Stimulated activated CD4-positive, alpha-beta T cell treated with anti-CD3 and anti-CD28 coated beads, TNF-alpha, amount 100 ng/mL, for 48 hours (primary cell): ENCODE measurements at places on chromosomes 12 and 14.

DNA sequence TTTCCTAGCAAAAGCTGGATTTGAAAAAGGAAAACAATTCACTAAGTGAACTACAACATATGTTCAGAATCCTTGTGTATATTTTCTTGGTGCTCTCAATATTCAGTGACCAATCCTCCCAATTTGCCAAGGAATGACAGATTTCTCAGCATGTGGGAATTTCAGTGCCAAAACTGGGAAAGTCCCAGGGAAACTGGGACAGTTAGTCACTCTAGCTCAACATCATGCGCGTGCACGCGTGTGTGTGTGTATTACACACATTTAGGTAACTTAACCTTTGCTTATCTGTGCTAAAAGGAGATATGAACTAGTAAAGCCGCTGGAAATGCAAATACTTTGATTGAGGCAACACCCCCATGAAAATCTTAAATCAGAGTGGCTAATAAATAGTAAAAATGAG is 26.1 kb upstream of the SLC6A13 start:
- no peak for DNase-seq

GRCh38 chr12:98803468-98804209 is 158.5 kb downstream of the APAF1 start:
- no peak for DNase-seq

GRCh38 chr12:46555406-46555852 is 182.9 kb upstream of the SLC38A2 start:
- DNase-seq, result no peak

DNA sequence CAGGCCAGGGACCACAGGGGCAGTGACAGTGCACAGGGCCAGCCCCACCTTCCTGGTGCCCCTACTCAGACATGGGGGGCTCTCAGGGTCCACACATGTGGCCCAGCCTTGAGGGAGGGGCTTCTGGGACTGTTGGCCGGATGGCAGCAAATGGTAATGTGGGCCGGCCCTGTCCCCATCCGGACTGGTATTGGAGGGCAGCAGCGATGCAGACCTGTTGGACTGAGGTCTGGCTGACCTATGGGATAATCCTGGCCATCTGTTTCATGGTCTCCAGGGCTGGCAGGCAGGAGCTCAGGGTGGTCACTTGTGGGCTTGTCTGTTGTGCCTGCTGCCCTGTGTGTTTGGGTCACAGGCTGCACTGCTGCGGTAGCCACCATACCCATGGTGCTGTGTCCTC is 387.5 kb downstream of the TMEM121 start:
- DNase-seq, result no peak
